ENCODE measurements at places on chromosomes 16 and 17. TPM values are rescaled to one million over a fixed set of nuclear protein-coding genes. Genes with fewer than 3 reads are reported as not detected.

The MYCBPAP gene
- 1.3 TPM for polyA plus RNA-seq

The HBM gene
- not detected for polyA plus RNA-seq

The SOX9 gene
- not detected for polyA plus RNA-seq

The GLP2R gene
- not detected for polyA plus RNA-seq

The CCL3 gene
- 1.2 TPM for polyA plus RNA-seq

The CCL4L2 gene
- not detected for polyA plus RNA-seq

The GNAO1 gene
- polyA plus RNA-seq, result 0.58 TPM

The PLCD3 gene
- not detected for polyA plus RNA-seq

The TMC6 gene
- polyA plus RNA-seq, result 212 TPM

The AMDHD2 gene
- polyA plus RNA-seq, result 22.2 TPM

The CACNG4 gene
- not detected for polyA plus RNA-seq

The FNDC8 gene
- polyA plus RNA-seq, result not detected

The OR3A2 gene
- 1.7 TPM for polyA plus RNA-seq

The CCR7 gene
- 257 TPM for polyA plus RNA-seq

The CCL13 gene
- not detected for polyA plus RNA-seq

The TBC1D26 gene
- polyA plus RNA-seq, result not detected

The KRT20 gene
- not detected for polyA plus RNA-seq

The SOX8 gene
- polyA plus RNA-seq, result 0.48 TPM

The C16orf74 gene
- 39.7 TPM for polyA plus RNA-seq

The MYL11 gene
- 1.7 TPM for polyA plus RNA-seq

The KLHDC4 gene
- polyA plus RNA-seq, result 18.7 TPM

The TEKT5 gene
- not detected for polyA plus RNA-seq

The TNFRSF17 gene
- 83.0 TPM for polyA plus RNA-seq

The USP6 gene
- polyA plus RNA-seq, result 0.05 TPM

The CLTC gene
- 27.8 TPM for polyA plus RNA-seq
